Mesothelial cell of epicardium (in vitro differentiated cells): ENCODE measurements at places on chromosomes 7 and 10.

GRCh38 chr7:24381894-24382505 is 98.0 kb downstream of the NPY start:
- no peaks in the 10 kb centered on the region for H3K27me3 ChIP-seq
- no peak for DNase-seq
- H3K27ac ChIP-seq = no peak overlapping the region
- no peaks in the 10 kb centered on the region for H3K36me3 ChIP-seq
- H3K4me3 ChIP-seq = no peak overlapping the region
- H3K4me1 ChIP-seq = no peaks in the 10 kb centered on the region

DNA sequence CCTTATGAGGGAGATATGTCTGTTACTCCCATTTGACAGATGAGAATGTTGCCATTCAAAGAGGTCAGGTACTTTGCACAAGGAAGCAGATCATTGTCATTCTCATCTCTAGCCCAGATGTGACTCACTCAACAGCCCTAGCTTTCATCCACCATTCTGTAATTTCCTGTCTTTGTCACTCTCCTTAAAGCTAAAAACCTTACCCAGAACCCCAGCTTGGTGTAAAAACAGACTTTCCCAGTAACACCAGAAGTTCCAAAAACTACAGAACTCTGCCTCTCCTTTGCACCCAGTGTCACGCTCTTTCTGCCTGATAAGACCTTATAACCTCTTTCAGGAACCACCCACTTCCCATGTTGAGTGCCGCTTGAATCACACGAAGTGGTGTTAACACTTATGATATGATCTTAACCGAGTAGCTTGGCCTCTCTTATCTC is 89.1 kb upstream of the SP4 start:
- H3K36me3 ChIP-seq = no peaks in the 10 kb centered on the region
- no peak overlapping the region for H3K4me3 ChIP-seq
- DNase-seq = no peak
- peaks cover 24% of the 10 kb centered on the region for H3K27me3 ChIP-seq
- H3K27ac ChIP-seq = no peak overlapping the region

DNA sequence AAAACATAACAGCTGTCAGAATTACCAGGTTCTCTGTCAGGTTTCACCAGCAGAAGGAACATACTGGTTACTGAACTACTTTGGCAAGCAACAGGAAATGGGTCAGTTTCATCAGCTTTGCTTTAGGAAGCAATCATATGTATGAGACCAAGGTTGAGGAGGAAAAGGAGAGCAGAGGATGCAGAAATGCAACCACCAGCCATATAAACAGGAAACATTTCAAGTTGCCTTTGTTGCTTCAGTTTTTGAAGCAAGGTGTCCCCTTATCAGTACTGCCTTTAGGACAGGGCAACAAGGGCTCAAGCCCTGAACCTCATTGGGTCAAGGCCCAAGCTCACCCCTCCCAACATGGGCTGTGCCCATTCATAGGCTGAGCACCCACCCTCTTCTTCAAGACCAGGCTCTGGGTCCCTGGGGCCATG is 10.2 kb downstream of the HIPK2 start:
- no peak overlapping the region for H3K4me3 ChIP-seq
- no peak for DNase-seq
- H3K4me1 ChIP-seq = peaks cover 35% of the 10 kb centered on the region
- peaks cover 18% of the 10 kb centered on the region for H3K36me3 ChIP-seq
- H3K27ac ChIP-seq = no peak overlapping the region

DNA sequence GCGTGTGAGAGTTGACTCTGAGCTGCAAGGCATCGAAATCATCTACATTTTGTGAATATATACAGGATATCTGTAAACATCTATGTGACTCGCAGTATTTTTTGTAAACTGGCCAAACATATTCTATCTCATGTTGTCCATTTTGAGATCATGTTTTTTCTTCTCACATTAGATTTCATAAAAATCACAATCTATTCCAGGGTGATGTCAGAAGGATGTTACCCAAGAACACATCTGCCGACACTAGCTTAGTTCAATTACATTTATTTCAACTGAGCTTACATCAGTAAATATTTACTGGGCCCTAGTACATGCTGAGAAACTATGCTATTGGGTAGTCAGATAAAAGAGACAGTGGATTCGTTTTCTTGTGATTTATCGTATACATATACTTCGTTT is 2.5 kb upstream of the BUB3 start:
- H3K27ac ChIP-seq = no peak overlapping the region
- peaks cover 69% of the 10 kb centered on the region for H3K27me3 ChIP-seq
- no peak overlapping the region for H3K4me3 ChIP-seq
- no peak for DNase-seq
- peaks cover 31% of the 10 kb centered on the region for H3K4me1 ChIP-seq

DNA sequence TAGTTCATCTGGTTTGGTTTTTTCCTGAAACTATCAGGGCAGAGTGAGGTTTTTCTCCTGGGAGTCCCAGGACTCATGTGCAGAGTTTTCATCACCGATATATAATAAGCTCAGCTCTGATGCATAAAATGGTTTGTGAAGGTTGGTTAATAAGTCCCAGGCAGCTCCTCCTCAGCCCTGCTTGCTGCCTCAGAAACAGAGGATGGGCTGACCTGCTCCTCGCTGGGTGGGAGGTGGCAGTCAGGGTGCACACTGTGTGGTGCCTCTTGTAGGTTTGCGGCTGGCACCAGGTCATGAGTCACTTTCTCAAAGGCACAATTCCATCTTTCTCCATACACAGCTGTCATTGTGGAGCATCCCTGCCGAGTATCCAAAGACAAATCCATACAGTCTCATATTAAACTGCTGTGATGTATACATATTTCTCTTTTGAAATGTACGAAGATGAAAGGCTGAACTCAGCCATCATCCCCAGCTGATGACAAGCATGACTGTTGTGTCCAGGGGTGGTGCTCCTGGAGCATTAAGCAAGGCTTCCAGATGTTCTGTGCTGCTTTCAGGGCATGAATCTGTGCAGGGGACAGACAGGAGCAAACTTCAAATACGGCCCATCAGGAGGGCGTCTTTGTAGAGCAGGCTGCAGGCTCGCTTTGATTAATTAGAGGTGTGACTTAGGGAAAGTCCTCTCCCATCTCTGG is 125.7 kb upstream of the NPS start:
- no peak overlapping the region for H3K4me3 ChIP-seq
- no peaks in the 10 kb centered on the region for H3K4me1 ChIP-seq
- H3K36me3 ChIP-seq = peaks cover 35% of the 10 kb centered on the region
- H3K27me3 ChIP-seq = no peaks in the 10 kb centered on the region
- H3K27ac ChIP-seq = no peak overlapping the region

DNA sequence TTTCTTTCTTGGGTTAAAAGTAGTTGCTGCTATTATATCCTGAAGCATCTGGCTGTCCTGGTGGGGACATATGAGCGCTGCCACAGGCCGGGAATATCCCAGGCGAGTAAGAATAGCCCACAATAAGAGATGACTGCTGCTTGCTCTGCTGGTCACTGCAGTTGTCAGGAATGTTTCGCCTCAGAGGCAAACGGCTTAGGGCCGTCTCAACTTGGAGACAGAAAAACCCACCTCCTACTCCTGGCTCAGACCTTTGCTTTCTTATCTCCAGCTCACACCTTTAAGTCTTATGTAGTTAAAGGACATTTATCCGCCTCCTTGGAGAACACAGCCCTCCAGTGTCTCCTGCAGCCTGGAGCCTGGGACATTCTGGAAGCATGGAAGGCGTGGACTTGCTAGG is at the start of gene GJD4:
GJD4 (plus strand) TSS at position 151 of the 400 bp plus-strand sequence; CDS start at position 378, 227 bp downstream.
- DNase-seq = no peak
- H3K4me3 ChIP-seq = no peak within 1 kb of the TSS
- no peaks in the 10 kb centered on the region for H3K36me3 ChIP-seq
- peaks cover 35% of the 10 kb centered on the region for H3K27me3 ChIP-seq
- H3K27ac ChIP-seq = no peak within 1 kb of the TSS
